ENCODE measurements at places on chromosomes 4 and X.

DNA sequence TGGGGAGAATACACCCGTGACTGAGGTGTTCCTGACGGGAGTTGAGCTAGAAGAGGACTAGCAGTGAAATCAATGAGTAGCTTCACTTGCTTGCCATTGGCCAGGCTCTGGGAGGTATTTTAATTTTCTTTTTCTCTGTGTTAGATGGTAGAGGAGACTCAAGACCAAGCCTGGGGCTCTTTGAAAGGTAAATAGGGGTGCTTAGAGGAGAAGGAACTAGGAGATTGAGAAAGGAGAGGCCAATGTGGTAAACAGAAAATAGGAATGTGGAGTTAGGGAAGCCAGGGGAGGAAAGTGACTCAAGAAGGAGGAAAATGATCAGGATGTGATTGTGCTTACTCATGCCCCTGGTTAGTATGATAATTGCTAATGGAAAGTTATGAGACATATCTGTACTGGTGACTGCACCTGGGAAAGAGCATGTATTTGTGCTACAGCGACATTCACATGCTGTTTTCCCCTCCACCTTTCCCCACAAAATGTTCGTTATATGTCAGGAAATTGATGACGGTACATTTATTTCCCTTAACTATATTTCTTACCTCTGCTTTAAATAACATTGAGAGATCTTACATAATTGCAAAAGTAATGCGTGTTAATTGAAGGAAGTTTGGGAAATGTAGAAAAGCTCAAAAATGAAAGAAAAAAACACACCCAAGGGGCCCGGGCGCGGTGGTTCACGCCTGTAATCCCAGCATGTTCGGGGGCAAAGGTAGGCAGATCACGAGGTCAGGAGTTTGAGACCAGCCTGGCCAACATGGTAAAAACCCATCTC lies 16.9 kb upstream of the LRBA start:
- DNase-seq, result no peak

DNA sequence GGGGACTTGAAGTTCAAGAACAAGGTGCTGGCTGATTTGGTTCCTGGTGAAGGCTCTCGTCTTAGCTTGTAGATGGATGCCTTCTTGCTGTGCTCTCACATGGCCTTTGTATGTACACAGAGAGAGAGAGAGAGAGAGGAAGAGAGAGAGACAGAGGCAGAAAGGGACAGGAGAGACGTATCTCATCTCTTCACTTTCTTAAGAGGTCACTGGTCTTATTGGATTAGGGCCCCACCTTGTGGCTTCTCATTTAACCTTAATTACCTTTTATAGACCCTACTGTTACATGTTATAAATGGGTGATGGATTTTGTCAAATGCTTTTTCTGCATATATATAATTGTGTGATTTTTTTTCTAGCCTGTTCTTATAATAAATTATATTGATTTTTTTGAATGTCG lies 1444.2 kb downstream of the ADGRL3 start:
- no peak for DNase-seq

- DNase-seq, result no peak
Observed at GRCh38 chrX:99603091-99603814, 806.8 kb downstream of the PCDH19 start.

DNA sequence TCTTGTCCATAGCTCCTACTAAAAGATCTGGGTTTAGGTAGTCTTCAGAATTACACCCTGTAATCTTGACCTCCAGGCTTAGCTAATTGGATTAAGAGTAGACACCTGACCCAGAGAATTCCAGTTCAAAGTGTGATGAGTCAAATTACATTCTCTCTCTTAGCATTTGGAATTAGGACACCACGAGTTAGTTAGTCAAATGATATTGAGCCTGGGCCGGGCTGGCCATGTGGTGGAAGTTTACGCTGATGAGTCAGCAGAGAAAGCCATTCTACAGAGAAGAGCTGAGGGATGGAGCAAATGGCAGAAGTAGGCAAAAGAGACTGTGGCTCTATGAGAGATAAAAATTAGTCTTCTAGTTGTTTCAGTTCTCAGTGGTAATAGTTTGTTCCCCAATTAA lies 31.1 kb downstream of the CEP44 start:
- DNase-seq, result no peak

- DNase-seq, result no peak
Observed at GRCh38 chr4:153486281-153487151, 20.4 kb downstream of the TMEM131L start.

DNA sequence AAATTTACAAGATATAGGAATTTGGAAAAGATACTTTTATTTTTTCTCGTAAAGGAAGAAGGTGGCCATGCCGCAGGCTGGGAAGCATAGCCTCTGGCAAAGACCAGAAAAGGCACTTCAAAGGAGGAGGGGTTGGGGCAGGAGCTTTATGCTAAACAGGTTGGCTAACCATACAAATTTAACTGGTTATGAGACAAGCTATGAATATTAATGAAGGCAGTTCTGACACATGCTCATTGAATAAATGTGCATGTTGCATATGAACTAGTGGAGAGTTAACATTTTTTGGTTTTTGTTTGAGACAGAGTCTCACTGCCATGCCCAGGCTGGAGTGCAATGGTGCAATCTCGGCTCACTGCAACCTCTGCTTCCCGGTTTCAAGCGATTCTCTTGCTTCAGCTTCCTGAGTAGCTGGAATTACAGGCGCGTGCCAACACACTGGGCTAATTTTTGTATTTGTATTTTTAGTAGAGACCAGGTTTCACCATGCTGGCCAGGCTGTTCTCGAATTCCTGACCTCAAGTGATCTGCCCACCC lies 36.5 kb downstream of the GALNTL6 start:
- DNase-seq, result no peak

DNA sequence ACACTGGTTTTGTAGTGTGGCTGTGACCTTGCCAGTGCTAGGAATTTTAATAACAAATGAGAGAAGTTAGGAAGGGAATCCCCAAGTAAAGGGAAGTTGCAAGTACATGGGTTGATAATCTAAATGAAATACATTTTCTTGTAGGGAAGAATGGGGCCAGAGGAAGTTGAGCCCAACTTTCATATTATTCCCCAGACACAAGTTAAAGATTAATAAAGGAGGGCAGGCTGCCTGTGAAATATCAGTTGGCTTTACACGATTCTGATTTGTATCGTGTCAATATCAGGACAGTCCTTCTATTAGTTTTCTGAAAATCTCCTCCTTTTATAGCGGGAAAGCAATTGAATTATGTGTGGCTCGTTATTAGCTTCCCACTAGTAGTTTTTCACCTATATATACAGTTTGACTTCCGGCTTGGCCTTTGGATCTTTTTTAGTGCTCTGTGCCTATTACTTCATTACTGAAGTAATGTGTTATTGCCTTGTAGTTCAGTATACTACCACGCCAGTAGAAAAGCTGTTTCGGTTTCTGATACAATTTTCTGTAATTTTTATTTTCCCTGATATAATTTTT lies 1.7 kb downstream of the PDLIM5 start:
- DNase-seq, result no peak

DNA sequence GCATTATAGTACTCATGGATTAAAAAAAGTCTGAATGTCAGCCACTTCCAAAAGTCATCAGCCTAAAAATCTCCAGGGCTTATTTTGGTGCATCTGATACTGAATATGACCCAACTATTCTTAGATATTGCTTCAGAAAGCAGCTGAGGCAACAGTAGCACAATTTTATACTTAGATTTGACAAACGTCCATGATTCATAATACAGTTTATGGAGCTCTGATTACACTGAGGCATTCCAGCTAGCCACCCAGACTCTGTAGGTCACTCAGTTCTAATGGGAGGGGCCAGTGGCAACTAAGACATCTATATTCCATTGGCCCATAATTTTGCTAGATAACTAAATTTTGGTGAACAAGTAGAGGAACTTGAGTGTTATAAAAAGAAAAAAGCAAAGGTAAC lies 10.3 kb downstream of the SPATA4 start:
- DNase-seq, result no peak

DNA sequence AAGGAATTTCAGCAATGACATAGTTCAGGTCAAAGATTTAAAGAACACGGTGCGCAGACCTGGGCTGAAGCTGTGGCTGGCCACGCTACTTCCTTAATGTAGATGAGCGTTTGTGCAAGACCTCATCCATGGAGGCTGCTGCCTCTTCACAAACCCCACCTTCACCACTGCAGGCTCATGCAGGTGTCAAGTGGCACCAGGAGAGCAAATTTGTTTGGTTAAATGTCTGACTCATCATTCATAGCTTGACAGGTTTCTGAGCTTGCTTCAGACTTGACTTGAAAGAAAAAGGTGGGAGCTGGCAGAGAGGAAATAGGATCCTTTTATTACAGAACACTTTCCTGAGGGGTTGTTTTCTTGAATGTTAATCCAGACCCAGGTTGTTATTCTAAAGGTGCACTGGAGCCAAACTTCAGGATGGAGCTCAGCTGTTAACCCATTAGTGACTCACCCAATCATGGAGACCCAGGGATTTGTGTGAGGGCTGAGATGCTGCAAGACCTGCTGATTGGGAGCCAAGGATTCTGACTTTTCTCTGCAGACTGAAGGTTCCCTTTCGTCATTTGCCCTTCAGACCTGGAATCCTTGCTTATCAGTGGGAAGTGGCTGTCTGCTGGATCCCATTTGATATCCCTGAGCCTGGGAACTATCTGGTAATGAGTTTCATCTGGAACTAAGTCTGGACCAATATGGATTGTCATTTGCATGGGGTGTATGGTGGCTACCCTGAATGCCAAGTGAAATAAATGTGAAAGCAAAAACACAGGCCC lies 315.3 kb downstream of the PTTG2 start:
- DNase-seq, result no peak

- no peak for DNase-seq
Observed at GRCh38 chrX:70262952-70263567, 3.1 kb upstream of the P2RY4 start.

GRCh38 chrX:42127563-42127962 lies 204.2 kb upstream of the CASK start:
- DNase-seq, result no peak

DNA sequence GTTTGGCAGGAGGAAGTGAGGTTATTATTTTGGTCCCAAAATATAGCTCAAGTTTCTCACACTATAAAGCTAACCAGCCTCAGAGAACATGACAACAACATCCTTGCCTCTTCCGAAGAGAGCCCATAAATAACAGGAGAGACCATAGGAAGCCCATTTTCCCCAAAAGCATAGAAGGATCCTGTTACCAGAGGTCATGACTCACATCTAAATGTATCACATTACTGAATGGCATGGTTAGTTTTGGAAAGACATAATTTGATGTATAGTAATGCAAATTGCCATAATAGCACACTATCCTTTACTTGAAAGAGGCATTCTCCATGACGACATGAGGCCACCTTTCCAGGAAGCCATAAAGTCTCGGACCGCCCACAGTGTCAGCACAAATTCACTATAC lies 238.8 kb upstream of the GRIA3 start:
- no peak for DNase-seq

- DNase-seq, result no peak
Observed at GRCh38 chr4:126761947-126762662, 870.7 kb upstream of the INTU start.

GRCh38 chrX:3351276-3351675 lies 4.8 kb upstream of the MXRA5 start:
- no peak for DNase-seq

GRCh38 chr4:168674077-168674747 lies 177.4 kb downstream of the PALLD start:
- DNase-seq, result no peak

- no peak for DNase-seq
Observed at GRCh38 chrX:113759422-113759821, 824.5 kb upstream of the HTR2C start.

- DNase-seq, result no peak
Observed at GRCh38 chr4:95059663-95060062, 301.9 kb downstream of the BMPR1B start.

DNA sequence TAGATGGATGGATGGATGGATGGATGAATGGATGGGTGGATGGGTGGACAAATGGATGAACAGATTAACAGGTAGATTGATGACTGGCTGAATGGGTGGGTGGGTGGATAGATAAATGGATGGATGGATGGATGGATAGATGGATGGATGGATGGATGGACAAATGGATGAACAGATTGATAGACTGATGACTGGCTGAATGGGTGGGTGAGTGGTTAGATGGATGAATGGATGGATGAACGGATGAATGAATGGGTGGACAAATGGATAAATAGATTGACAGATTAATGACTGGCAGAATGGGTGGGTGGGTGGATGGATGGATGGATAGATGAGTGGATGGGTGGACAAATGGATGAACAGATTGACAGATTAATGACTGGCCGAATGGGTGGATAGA lies 13.6 kb upstream of the AKAP17A start:
- no peak for DNase-seq

DNA sequence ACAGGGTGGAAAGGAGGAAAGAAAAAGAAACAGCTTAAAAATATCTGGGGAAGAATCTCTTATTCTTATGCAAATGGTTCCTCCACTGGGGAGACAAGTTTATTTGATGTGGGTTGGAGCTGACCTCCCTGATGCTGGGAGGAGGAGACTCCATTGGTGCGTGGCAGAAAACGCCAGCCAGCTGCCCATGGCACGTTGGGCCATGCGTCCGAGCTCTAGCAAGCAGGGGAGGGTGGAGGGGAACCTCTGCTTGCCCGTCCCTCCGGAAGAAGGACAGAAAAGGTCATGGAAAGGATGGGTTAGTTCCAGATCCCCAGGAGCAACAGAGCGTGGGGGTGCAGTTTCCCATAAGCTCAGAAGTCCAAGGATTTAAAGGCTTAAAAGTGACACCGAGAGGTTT lies 210.4 kb downstream of the KLHL4 start:
- no peak for DNase-seq

DNA sequence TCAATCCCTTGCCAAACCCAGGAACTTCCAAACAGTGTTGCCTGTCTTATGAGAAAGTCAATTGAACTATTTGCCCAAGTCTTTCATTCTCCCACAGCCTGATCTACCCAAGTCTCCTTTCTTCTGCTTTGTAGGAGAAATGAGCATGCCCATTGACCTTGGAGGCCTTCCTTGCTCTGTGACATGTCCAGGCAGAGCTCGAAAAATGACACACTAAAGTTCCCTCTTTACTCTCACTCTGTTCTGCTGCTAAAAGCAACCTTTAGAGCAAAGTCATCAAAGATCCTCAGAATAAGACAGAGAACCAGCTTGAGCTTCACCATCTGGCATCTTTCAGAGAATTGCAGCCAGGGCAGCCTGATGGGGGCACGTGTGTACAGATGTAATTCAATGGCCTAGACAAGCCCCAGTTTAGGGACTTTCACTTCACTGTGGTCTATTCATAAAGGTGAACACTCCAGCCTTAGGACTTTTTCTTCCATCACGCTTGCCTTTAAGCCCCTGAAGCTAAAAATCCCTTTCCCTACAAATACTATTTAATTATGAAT lies 136.4 kb downstream of the AMELX start:
- no peak for DNase-seq

All from activated gamma-delta T cell (primary cell).